ENCODE measurements at places on chromosomes 7 and 10.

- DNase-seq = peak; percentile 36
Observed at GRCh38 chr10:35795131-35795824, 153.2 kb upstream of the FZD8 start.

DNA sequence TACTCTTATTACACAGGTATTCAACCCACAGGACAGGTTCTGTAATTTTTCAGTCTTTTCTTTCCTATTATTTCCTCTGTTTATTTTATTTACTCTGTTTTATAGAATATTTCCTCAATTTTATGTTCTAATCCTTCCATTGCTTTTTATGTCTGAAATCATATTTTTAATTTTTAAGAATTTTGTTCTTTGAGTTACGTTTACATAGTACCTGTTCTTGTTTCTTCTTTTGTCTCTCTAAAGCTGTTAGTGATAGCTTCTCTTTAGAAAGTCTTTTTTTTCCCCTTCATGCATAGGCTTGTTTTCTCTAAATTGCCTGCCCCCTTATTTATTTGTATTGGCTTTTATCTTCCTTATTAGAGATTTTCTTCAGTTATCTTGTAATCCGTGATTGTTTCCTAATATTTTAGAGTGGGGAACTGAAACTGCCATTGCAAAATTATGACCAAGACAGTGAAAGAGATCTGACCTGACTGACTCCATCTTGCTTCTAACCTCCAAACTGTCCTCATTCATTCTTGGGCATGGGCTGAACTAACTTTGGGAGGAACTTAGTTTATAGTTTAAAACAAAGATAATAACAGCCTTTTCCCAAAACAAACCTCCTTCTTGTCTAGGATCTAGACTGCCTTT, 187.6 kb downstream of the PFKFB3 start:
- DNase-seq = no peak

DNA sequence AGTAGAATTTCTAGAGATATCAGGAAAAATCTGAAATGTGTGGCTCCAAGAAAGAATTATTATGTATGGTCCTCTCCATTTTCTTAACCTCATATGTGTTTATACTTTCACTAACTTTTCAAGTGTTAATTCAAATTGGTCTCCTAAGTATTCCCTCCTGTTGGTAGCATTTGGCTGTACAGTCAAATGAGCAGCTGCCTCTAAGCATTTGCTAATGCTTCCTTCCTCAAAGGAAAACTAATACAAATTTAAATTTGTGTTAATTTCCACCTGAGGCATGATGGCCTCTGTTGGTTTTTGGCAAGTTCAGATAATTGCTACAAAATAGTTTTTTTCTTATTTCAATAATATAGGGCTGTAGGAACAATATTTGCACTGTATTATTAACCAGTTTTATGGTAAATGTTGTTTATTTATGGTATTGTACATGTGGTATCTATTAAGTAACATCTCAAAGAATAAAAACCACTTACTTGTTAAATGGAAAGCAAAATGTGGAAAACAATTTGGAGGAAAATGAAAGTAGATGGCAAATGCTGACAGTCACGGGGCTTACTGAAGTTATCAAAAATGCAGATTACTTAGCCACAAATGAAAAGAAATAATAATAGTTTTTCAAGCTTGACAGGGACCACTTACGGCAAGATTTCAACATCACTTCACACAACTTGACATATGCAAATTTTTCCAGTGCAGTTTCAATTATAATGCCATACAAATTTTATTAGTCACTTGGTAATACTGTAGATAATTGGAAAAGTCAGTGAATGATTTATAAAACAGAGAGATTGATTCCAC, 299.3 kb upstream of the MEOX2 start:
- no peak for DNase-seq

DNA sequence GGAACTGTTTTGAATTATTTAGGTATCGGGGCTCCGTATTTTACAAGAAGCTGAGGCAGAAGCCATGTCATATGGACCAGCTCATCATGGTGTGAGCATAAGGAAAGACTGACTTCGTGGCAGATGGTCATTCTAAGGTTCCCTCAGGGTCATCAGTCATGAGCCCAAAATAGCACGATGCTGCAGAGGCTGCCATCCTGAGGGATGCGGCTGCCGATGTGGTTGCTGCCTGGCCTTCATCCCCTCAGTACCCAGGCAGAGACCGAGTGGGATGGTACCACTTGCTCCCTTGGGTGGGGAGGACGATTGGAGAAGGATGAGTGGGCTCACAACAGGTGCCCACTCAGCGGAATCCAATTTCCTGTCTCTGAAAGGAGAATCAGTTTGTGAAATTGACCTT, 490.3 kb downstream of the SDK1 start:
- DNase-seq = no peak

- no peak for DNase-seq
Observed at GRCh38 chr10:128144547-128144946, 18.3 kb upstream of the MKI67 start.

GRCh38 chr10:29535012-29535777, 99.6 kb downstream of the SVIL start:
- peak; percentile 91 for DNase-seq

GRCh38 chr7:24130631-24131030, 153.4 kb upstream of the NPY start:
- DNase-seq = no peak

DNA sequence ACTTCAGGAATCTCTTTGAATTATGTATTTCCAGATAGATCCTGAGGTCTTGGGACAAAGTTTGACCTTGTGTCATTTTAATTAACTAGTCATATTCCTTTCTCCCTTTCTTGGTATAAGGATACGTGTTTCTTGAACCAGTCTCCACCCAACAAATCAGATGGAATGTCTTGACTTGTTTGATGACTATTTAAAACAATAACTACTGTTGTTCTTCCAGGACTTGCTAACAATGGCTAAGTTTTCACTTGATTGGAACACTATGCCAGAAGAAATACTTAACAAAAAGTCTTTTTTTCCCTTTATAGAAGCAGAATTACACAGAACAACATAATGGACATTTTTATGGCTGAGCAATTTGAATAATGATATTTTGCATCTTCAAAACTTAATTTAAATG, 43.0 kb upstream of the WIPF3 start:
- DNase-seq = no peak

DNA sequence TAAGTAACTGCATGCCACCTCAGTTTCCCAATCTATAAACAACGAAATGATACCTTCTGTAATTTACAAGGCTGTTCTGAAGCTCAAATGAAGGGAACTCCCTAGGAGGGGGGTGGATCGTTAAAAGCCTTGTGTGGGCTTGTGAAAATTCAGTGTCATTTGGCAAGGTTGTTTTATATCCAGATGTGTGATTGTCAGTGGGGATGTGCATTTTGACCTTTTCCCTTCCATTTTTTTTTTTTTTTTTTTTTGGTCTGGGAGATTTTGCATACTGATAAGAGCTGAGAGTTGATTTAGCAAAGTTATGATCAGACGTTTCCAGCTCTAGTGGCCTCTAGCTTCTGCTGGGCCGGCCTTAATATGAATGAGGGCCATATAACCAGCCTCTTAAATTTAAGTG, 22.8 kb downstream of the CREB5 start:
- DNase-seq = no peak

GRCh38 chr10:112045938-112046337, 137.6 kb downstream of the GPAM start:
- DNase-seq = no peak

- no peak for DNase-seq
Observed at GRCh38 chr10:7302930-7303557, 107.8 kb downstream of the SFMBT2 start.

- DNase-seq = peak; percentile 94
Observed at GRCh38 chr7:55308186-55308929, 56.8 kb upstream of the LANCL2 start.

GRCh38 chr7:142566271-142566670, 183.0 kb upstream of the PRSS1 start:
- no peak for DNase-seq

DNA sequence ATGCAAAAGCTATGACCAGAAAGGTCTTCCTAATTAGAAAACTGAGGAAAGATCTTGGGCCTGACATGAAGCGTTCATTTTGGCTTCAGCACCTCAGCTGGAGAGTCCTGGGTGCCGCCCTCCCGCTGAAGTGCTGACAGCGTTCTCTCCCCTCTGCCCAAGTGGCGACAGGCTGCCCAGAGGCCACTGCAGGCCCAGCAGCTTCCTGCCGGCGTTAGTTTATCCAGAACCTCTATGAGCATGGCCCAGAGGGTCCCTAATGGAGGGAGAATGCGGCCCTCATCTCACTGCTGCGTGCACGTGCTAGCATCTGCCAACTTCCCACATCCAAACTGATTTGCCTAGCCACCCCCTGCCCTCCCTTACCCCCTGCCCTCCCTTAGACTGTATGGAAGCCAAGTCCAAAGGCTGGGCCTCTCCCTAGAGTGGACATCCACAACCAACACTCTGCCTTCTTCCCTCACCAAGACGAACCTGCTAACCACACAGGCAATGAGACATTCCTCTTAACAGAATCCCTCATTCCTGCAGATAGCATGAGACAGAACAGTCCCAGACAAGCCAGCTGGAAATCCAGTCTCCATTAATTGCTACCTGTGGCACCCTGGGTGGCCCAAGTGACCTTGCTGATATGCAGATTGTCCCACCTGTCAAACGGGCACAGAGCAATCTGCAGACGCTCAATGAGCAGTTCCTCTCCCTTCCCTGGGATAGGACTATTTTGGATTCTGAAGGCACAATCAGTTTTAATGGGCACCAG, 108.4 kb downstream of the C10orf90 start:
- no peak for DNase-seq

GRCh38 chr7:138882249-138882648, 84.3 kb upstream of the ATP6V0A4 start:
- no peak for DNase-seq

- no peak for DNase-seq
Observed at GRCh38 chr7:106613848-106614560, 47.0 kb downstream of the CCDC71L start.

DNA sequence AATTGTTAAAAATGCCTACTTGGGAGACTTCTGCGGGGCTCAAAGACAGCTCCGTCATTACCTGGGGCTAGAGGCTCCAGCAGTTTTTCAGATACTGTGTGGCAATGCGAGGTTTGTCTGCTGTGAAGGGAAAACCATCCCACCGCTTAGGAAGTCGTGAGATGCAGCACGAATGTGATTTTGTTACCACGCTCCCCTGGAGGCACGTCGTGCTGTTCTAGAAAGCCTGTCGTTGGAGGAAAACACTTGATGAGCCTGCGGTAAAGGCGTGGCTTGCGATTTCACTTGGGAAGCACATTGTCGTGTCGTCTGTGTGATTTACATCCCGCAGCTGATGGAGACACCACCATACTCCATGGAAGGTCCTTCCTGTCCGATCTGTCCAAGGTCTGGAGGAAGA, 39.3 kb downstream of the CAMK1D start:
- no peak for DNase-seq

DNA sequence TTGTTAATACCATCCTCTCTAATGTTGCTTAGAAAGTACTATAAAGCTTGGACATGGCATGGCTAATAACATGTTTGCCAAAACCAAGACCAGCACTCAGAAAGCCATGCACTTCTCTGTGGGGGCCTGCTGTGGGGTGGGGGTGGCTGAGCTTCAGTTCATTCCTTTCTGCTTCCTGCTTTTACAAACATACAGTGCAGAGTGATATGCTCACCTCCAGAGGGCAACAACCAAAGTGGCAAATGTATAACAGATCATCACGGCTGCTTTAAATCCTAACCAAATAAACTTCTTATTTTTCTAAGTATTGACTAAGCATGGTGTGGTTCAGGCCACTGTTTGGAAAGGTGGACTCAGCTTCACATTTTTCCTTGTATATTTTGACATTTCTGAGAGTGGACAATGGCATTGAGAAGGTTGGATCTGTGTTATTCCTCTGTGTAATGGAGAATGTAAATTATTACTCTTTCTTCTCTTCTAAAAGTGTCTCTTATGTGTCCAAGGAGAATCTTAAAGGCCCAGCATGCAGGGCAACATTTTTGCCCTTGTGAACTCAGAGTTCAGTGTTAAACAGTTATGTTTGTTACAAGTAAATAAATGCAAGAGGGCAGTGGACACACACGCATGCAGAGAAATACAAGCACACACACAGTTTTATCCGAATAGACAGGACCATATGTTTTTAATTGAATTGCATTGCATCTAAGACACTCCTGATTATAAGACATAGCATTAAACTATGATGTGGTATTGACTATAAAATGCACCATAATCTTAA, 186.1 kb downstream of the HERPUD2 start:
- no peak for DNase-seq

DNA sequence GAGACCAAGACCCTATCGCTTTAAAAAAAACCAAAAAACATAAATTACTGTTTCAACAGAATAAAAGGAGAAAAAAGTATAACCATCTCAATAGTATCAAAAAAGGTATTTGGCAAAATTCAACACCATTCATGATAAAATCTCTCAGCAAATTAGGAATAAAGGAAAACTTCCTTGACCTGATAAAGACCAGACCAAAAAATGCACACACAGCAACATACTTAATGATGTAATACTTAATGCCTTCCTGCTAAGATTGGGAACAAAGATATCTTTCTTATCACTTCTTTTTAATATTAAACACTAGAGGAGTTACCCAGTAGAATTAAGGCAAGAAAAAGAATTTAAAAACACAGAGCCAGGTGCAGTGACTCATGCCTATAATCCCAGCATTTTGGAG, 79.3 kb downstream of the CNOT4 start:
- DNase-seq = no peak

- DNase-seq = peak; percentile 39
Observed at GRCh38 chr10:29643771-29644501, 9.2 kb upstream of the SVIL start.

All from brain microvascular endothelial cell (primary cell).